WTC11 (cell line): ENCODE measurements at places on chromosomes 12 and 14. TPM values are rescaled to one million over a fixed set of nuclear protein-coding genes. Genes with fewer than 3 reads are reported as not detected.

- peaks cover 11% of the 10 kb centered on the region for H3K4me1 ChIP-seq
- H3K36me3 ChIP-seq = no peaks in the 10 kb centered on the region
- no peak overlapping the region for H3K27ac ChIP-seq
These were observed 44.4 kb downstream of the EVL start for GRCh38 chr14:100109594-100109955.

- no peak for DNase-seq
- no peak overlapping the region for H3K4me3 ChIP-seq
- H3K27me3 ChIP-seq = peaks cover 4% of the 10 kb centered on the region
- H3K36me3 ChIP-seq = no peaks in the 10 kb centered on the region
These were observed 6.7 kb upstream of the CDKL1 start for GRCh38 chr14:50403419-50403818.

GRCh38 chr14:21668377-21668776, 5.2 kb downstream of the OR4E1 start:
- peaks cover 4% of the 10 kb centered on the region; the same call in 1 of the 2 replicates for H3K4me1 ChIP-seq
- no peak overlapping the region for H3K27ac ChIP-seq
- no peaks in the 10 kb centered on the region for H3K36me3 ChIP-seq

DNA sequence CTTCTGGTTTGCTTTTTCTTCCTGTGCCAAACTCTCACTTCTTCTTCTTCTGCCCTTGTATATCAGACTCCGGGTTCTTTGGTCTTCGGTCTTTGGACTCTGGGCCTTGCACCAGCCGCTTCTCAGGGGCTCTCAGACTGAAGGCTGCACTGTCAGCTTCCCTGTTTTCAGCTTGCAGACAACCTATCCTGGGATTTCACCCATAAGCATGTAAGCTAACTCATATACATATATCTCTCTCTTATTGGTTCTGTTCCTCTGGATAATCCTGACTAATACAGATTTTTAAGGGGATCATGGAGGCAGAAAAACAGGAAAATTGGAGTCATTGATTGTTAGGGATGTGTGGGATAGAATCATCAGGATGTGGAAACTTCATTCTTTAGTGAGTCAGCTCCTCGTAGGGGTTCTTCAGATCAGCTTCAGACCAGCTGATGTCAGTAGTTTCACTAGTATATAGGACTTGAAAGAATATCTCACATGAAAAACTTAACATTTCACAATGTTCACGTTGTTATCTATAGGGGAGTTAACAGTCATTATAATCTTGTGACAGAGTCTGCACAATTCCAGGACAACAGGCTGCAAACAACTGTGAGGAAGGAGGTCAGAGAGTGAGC, 102.9 kb downstream of the RASSF9 start:
- no peaks in the 10 kb centered on the region for H3K27me3 ChIP-seq
- no peak overlapping the region for H3K27ac ChIP-seq
- H3K4me3 ChIP-seq = no peak overlapping the region
- DNase-seq = no peak
- H3K36me3 ChIP-seq = no peaks in the 10 kb centered on the region

DNA sequence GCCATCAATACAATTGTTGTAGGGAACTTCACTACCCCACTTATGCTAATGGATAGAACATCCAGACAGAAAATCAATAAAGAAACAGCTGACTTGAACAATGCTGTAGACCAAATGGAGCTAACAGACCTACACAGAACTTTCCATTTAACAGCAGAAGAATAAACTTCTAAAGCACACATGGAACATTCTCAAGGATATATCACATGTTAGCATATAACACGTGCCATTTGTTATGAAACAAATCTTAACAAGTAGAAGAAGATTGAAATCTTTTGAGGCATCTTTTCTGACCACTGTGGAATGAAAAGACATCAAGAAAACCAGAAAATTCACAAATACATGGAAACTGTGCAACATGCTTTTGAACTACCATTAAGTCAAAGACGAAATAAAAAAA, 62.5 kb upstream of the RNU6-8 start:
- H3K36me3 ChIP-seq = peaks cover 8% of the 10 kb centered on the region
- no peaks in the 10 kb centered on the region for H3K4me1 ChIP-seq
- no peak overlapping the region for H3K27ac ChIP-seq
- H3K27me3 ChIP-seq = no peaks in the 10 kb centered on the region; the same call in 1 of the 2 replicates
- no peak overlapping the region for H3K4me3 ChIP-seq

- H3K36me3 ChIP-seq = peaks cover 34% of the 10 kb centered on the region
- H3K27me3 ChIP-seq = no peaks in the 10 kb centered on the region
- peaks cover 14% of the 10 kb centered on the region for H3K4me1 ChIP-seq
- H3K27ac ChIP-seq = peak overlapping the region; percentile 74
- H3K4me3 ChIP-seq = no peak overlapping the region
These were observed 37.6 kb downstream of the DCP1B start for GRCh38 chr12:1966561-1967226.

DNA sequence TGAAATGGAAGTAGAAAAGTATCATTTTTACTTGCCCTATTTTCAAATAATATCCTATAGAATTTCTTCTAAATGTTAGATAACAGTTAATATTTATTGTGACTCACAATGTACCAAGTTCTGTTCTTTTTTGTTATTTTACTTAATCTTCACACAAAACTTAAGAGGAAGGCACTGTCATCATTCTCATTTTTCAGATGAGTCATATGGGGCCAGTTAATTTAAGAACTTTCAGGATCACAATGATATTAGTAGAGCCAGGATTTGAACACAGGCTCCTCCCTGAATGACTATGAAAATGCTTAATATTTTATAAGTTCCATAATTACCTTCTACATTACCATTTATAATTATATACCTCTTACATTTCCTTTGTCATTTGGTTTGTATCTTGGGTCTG, 10.4 kb upstream of the TMEM260 start:
- 0 out of 2 replicates have a peak, but pooled peaks cover 2% of the 10 kb centered on the region for H3K4me1 ChIP-seq
- no peak overlapping the region for H3K27ac ChIP-seq

DNA sequence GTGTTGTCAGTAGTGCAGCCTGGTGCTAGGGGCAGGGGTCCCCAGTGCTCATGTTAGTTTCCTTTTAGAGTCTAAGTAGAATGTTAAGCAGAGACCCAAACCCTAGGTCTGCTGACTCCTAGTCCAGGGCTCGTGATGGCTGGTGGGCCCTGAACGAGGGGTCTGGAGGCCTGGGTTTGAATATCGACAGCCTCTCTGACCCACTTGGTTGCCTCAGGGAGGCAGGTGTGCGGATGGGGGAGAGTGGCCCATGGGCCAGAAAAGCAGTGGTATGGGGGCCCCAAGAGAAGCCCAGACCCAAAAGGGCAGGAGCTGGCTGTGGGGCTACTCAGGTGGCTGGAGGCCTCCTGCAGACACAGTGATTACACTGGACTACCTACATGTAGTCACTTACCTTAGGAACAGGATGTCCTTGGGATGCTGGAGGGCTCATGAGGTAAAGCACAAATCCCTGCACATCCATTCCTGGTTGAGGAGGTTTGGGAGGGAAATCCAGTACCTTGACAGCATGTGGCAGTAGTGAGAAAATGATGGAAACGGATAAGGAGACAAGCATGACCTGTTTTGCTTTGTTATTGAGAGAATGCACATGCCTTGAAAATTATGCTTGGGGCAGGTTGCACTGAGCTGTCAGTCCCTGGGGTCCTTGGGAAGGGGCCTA, 1.7 kb upstream of the SLC25A29 start:
- DNase-seq = no peak
- H3K4me3 ChIP-seq = peak overlapping the region; percentile 89
- H3K27me3 ChIP-seq = peaks cover 6% of the 10 kb centered on the region

- H3K4me3 ChIP-seq = no peak overlapping the region
- H3K27me3 ChIP-seq = no peaks in the 10 kb centered on the region; the same call in 1 of the 2 replicates
- DNase-seq = no peak
- H3K27ac ChIP-seq = no peak overlapping the region
- H3K4me1 ChIP-seq = peaks cover 14% of the 10 kb centered on the region
- H3K36me3 ChIP-seq = peaks cover 18% of the 10 kb centered on the region
These were observed 108.3 kb downstream of the RGS6 start for GRCh38 chr14:72040528-72040927.

GRCh38 chr12:110582276-110583136, 612 bp downstream of the PPTC7 start:
- peaks cover 52% of the 10 kb centered on the region for H3K4me1 ChIP-seq
- H3K36me3 ChIP-seq = no peaks in the 10 kb centered on the region
- H3K27ac ChIP-seq = no peak overlapping the region
- H3K4me3 ChIP-seq = peak overlapping the region; percentile 88
- H3K27me3 ChIP-seq = no peaks in the 10 kb centered on the region
- peak; percentile 44 for DNase-seq

- no peaks in the 10 kb centered on the region for H3K27me3 ChIP-seq
- no peak overlapping the region for H3K27ac ChIP-seq
- no peak overlapping the region for H3K4me3 ChIP-seq
- DNase-seq = no peak
- peaks cover 2% of the 10 kb centered on the region; the same call in 1 of the 2 replicates for H3K4me1 ChIP-seq
These were observed 19.2 kb downstream of the P2RX4 start for GRCh38 chr12:121228919-121229665.

GRCh38 chr14:94370524-94370910, 17.9 kb downstream of the SERPINA1 start:
- no peak overlapping the region for H3K27ac ChIP-seq
- no peaks in the 10 kb centered on the region for H3K27me3 ChIP-seq
- H3K4me1 ChIP-seq = peaks cover 21% of the 10 kb centered on the region
- DNase-seq = no peak
- no peaks in the 10 kb centered on the region for H3K36me3 ChIP-seq
- no peak overlapping the region for H3K4me3 ChIP-seq

DNA sequence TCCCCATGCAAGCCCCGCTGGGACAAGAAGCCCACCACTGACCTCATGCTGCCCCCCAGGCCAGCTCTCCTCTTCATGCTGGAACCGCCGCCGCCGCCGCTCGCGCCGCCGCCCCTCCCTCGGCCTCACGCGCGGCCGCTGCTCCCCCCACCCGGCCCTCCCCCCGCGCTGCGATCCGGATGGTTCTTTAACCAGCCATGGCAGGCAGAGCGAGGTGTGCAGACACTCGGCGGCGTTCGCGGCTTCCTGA, at the start of gene DCAF5:
TSS of gene DCAF5 (minus strand) at position 218 of the 250 bp plus-strand sequence. CDS start at position 77, 141 bp downstream.
- H3K36me3 ChIP-seq = peaks cover 4% of the 10 kb centered on the region; the same call in 1 of the 2 replicates
- peaks cover 14% of the 10 kb centered on the region for H3K27me3 ChIP-seq
- H3K27ac ChIP-seq = peak within 1 kb of the TSS; percentile 65

DNA sequence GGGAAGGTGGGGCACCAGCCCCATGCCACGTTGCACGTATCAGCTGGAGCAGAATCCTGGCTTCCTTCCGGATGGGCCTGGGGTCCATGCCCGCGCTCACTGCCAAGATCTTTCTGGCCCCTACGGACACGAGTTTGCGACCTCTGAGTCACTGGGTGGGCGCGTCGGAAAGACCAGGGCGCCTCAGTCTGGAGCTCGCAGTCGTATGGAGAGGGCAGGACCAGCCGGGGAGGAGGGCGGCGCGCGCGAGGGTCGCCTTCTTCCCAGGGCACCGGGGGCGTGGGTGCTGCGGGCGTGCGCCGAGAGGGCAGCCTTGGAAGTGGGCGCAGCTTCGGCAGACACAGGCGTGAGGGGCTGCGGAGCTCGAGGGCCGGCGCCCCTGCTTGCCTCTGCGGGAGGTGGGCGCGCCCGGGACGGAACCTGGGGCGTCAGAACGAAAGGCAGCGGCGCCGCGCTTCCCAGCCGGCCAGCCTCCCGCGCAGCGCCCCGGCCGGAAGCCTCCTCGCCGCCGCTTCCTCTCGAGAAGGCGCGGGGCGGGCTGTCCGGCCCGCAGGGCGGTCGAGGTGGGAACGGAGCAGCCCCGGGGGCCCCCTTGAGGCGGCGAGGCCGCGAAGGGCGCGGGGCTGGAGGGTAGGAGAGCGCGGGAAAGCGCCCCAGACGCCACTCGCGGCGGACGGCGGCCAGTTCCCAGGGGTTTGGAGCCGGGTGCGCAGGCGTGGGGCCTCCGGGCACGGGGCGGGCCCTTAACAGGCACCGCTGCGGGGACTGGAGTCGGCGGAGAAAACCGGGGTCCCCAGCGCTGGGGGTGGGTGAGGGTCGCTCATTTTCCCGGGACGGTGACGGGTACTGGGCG, at the start of gene ARL6IP4:
TSS of gene ARL6IP4 (plus strand) at position 499 of the 853 bp plus-strand sequence. CDS start 459 bp downstream, outside the sequence.
- H3K36me3 ChIP-seq = peaks cover 4% of the 10 kb centered on the region; the same call in 1 of the 2 replicates
- H3K4me1 ChIP-seq = peaks cover 28% of the 10 kb centered on the region
- DNase-seq = peak; percentile 47
- peak within 1 kb of the TSS; percentile 87 for H3K4me3 ChIP-seq

GRCh38 chr14:104874110-104874531, 9.1 kb downstream of the CEP170B start:
- no peak for DNase-seq
- no peak overlapping the region for H3K27ac ChIP-seq
- no peaks in the 10 kb centered on the region for H3K27me3 ChIP-seq
- peaks cover 13% of the 10 kb centered on the region for H3K4me1 ChIP-seq

DNA sequence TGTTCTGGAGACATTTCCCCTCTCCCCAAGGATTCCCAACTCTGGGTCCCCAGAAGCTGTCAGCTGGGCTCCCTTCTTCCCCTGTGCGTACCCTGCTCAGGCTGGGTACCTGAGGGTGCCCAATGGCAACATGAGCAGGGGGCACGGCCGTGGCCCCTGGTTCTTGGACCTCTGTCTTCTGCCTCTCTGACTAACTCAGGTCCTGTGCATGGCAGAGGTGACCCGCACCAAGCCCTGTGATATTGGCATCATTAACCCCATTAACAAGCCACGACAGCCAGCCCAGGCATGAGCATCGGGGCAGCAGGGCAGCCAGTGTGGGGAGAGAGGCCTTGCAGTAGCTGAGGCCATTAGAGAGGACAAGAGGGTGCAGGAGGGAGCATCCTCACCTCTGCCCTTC, 28.4 kb downstream of the RTL1 start:
- no peak overlapping the region for H3K27ac ChIP-seq
- H3K36me3 ChIP-seq = peaks cover 32% of the 10 kb centered on the region

- H3K36me3 ChIP-seq = no peaks in the 10 kb centered on the region
- DNase-seq = no peak
- H3K27ac ChIP-seq = no peak overlapping the region
- no peak overlapping the region for H3K4me3 ChIP-seq
- H3K27me3 ChIP-seq = no peaks in the 10 kb centered on the region
These were observed 277.7 kb upstream of the DDHD1 start for GRCh38 chr14:53430870-53431269.

GRCh38 chr12:45623940-45624339, 105.6 kb upstream of the ARID2 start:
- H3K27ac ChIP-seq = no peak overlapping the region
- no peaks in the 10 kb centered on the region for H3K36me3 ChIP-seq
- H3K4me3 ChIP-seq = no peak overlapping the region
- H3K27me3 ChIP-seq = no peaks in the 10 kb centered on the region
- no peak for DNase-seq
- H3K4me1 ChIP-seq = peaks cover 10% of the 10 kb centered on the region

The RABGGTA gene
- 22.3 to 28.1 TPM (median 27.1 TPM) in 3 replicates for total RNA-seq

The TOMM20L gene
- not detected in 3 replicates for total RNA-seq

The KIF26A gene
- total RNA-seq = 36.4 to 53.4 TPM (median 39.5 TPM) in 3 replicates

The FOXG1 gene
- total RNA-seq = 0.09 to 0.18 TPM (median 0.16 TPM) in 3 replicates

The LRRC10 gene
- total RNA-seq = not detected in 3 replicates

The RD3L gene
- total RNA-seq = not detected in 3 replicates

The SOAT2 gene
- not detected in 3 replicates for total RNA-seq

The GUCY2C gene
- 3.4 to 4.3 TPM (median 3.9 TPM) in 3 replicates for total RNA-seq

The FANCM gene
- 12.9 to 16.7 TPM (median 13.7 TPM) in 3 replicates for total RNA-seq
